ENCODE measurements at places on chromosomes 11 and 22. TPM values are rescaled to one million over a fixed set of nuclear protein-coding genes. Genes with fewer than 3 reads are reported as not detected.
A peak's percentile ranks its signal among the peaks of the same experiment; 100 is the strongest.

The RASD2 gene
- total RNA-seq: 12.2 TPM

DNA sequence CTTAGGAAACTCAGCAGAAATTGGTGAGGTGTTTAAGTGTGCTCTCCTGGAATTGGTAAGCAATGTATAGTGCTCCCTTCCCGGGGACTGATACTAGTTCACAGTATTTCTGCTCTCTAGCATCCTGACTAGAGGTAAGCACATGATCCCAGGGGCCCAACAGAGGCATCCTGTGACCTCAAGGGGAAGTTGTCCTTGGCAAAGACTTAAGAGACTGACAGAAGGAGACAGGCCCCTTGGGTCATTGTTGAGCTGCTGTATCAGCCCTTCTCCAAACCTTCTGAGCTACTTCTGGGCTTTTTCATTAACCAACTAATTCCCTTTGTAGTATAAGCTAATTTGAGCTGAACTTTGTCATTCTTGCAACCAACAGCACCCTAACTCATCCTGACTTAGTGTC lies 4.3 kb upstream of the TBC1D22A start:
- no peak for DNase-seq

- DNase-seq: peak; percentile 21
Measured at GRCh38 chr22:48734961-48735360, 1092.7 kb downstream of the BRD1 start.

DNA sequence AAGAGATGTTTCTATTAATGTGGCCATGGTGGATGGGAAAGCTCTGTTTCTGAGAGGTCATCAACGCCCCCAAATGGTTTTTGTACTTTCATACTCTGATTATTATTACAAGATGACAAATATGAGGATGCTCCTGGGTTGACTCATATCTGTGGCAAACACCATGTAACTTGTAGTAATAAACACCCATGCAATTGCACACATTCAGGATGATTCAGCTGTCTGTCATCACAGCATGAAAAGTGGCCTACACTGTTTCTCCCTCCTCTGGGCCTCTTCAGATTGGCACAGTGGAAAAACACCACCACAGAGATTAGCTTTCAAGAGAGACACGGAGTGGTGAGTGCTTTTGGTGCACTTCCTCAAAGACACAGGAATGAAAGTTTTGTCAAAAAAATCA lies 85.4 kb downstream of the MTNR1B start:
- DNase-seq: no peak

DNA sequence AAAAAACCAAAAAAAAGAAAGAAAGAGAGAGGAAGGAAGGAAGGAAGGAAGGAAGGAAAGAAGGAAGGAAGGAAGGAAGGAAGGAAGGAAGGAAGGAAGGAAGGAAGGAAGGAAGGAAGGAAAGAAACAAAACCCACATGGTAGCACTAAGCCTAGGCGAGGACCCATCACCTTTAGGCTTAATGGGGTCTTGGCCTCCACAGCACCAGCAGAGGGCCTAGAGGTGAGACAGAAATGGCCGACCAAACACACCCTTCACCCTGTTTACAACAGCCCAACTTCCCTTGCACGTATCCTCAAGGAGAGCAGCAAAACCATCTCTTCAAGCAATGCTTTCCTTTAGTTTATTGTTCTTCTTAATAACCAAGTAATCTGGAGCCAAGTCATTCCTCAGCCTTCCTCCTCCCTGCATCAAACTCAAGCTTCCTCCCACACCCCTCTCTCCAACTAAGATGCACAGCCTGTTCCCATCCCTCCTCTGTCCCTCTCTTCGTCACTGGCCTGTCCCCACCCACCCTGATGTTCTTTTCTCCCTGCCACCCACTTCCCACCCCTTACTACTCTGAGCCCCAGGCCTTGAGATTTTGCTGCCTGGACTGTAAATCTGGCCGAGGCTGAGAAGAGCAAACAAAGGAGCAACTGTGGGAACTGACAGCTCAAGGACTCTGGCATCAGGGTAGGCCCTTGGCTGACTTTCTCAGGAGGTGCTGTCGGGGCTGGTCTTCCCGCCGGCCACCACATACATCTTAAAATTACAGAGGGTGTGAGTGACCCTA lies 26.0 kb downstream of the POU2AF1 start:
- DNase-seq: no peak

The HIKESHI gene
- total RNA-seq: 29.4 TPM

All from aorta (tissue), 5 donors.